ENCODE measurements at places on chromosomes 2 and 18. TPM values are rescaled to one million over a fixed set of nuclear protein-coding genes. Genes with fewer than 3 reads are reported as not detected.
A peak's percentile ranks its signal among the peaks of the same experiment; 100 is the strongest.

- H3K4me1 ChIP-seq, result peaks cover 5% of the 10 kb centered on the region
- no peak overlapping the region for H3K4me3 ChIP-seq
- DNase-seq, result no peak
- H3K27ac ChIP-seq, result no peak overlapping the region
- H3K36me3 ChIP-seq, result peaks cover 4% of the 10 kb centered on the region
These were observed 12.3 kb downstream of the ARL6IP6 start for GRCh38 chr2:152730591-152731333.

DNA sequence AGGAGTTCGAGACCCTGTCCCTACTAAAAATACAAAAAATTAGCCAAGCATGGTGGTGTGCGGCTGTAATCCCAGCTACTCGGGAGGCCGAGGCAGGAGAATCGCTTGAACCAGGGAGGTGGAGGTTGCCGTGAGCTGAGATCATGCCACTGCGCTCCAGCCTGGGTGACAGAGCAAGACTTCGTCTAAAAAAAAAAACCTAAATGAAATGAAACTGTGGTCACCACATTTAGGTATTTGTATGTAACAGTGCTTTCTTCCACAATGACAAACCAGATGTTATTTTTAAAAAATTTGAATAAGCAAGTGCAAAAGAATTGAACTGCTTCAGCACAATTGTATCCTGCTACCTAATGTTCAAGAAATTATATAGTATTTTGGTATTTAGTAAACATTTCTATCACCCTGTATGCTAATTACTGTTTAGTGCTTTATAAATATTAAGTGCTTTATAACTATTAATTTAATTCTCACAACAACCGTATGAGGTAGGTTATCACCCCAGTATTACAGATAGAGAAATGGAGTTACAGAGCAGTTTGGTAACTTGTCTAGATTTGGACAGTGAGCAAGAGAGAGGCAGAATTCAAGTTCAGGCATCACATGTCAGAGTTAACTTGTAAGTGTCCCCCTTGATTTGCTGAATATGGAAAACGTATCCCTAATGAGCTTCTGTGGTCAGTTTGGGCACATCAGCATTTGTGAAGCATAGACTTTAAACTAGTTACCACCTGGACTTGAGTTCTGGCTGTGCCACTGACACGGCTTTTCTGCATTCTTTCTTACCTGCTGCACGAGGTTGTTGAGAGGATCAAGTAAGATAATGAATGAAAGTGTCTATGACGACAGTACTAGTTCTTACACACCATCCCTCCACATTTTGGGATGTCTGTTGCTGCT, 14.4 kb downstream of the PHLPP1 start:
- H3K27ac ChIP-seq, result peak overlapping the region; percentile 35
- no peak for DNase-seq
- H3K4me1 ChIP-seq, result peaks cover 7% of the 10 kb centered on the region

GRCh38 chr2:112273349-112273748, 2.0 kb upstream of the ZC3H6 start:
- H3K27me3 ChIP-seq, result no peaks in the 10 kb centered on the region
- peaks cover 3% of the 10 kb centered on the region for H3K4me1 ChIP-seq
- peak overlapping the region; percentile 64 for H3K27ac ChIP-seq
- peak overlapping the region; percentile 55 for H3K4me3 ChIP-seq

DNA sequence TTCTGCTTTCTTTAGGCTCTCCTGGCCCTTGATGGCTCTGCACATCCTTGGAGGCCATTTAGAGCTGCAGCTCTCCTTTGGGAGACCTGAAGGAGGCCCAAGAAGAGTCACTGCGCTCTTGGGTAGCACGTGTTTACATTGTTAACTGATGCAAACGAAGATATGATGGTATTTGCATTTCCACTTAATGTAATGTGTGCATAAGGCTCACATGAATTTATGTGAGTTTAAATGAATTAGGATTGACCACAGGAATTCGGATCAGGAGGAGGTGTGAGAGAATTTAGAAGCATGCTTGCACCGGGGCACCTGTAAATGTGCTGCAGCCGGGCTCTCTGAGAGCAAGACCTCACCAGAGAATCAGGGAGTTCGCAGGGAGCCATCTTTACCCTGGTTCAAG, 7.5 kb downstream of the SH3RF3 start:
- H3K27me3 ChIP-seq, result peaks cover 56% of the 10 kb centered on the region
- H3K27ac ChIP-seq, result no peak overlapping the region
- H3K36me3 ChIP-seq, result no peaks in the 10 kb centered on the region
- H3K4me1 ChIP-seq, result peaks cover 14% of the 10 kb centered on the region
- DNase-seq, result no peak

DNA sequence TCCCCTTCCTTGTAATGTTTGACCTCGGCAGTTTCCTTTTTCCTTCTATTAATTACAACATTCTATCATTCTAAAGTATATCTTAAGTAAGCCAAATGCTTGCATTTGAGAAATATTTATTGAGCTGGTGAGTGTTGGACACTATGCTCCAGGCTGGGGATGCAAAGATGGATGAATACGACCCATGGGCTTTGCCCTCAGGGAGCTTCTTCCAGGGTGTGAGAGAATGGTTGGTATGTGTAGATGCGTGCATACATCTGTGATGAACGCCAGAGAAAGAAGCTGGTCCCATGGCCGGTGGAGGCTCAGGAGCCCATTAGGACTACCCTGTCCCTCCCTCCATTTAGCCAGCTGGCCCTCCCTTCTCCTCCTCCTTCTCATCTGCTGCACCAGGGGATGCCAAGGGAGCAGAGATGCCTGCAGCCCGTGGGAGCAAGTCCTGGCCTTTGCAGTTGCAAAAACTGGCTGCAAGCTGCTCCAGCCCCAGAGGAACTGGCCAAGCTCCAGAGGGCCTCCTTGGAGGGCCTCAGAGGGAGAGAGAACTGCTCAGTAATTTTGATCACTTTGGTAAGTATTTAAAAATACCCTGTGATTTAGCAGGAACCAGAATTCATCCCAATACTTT, 65.7 kb upstream of the FOSL2 start:
- H3K36me3 ChIP-seq, result peaks cover 9% of the 10 kb centered on the region
- peaks cover 3% of the 10 kb centered on the region for H3K27me3 ChIP-seq
- H3K4me1 ChIP-seq, result peaks cover 19% of the 10 kb centered on the region
- no peak for DNase-seq
- H3K4me3 ChIP-seq, result no peak overlapping the region
- no peak overlapping the region for H3K27ac ChIP-seq

GRCh38 chr18:52903857-52904256, 563.9 kb downstream of the DCC start:
- H3K27me3 ChIP-seq, result no peaks in the 10 kb centered on the region
- H3K36me3 ChIP-seq, result no peaks in the 10 kb centered on the region
- no peaks in the 10 kb centered on the region for H3K4me1 ChIP-seq
- peak; percentile 50 for DNase-seq
- no peak overlapping the region for H3K27ac ChIP-seq
- no peak overlapping the region for H3K4me3 ChIP-seq

DNA sequence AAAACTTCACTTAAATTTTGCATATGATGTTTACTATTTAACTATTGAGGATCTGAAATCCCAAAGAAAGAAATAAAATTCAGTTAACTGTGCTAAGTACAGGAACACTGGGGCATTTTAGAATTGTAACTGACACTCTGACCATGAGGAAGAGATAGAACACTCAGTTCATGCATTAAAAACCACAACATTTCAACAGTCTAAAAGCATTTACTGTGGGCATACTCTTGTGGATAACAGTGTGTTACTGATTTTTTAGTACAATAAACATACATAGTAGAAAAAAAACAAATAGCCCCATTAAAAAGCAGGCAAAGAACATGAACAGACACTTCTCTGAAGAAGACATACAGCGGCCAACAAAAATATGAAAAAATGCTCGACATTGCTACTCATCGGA, 1122.7 kb upstream of the PIK3C3 start:
- H3K4me1 ChIP-seq, result no peaks in the 10 kb centered on the region
- no peak for DNase-seq
- H3K36me3 ChIP-seq, result no peaks in the 10 kb centered on the region

- peaks cover 28% of the 10 kb centered on the region for H3K36me3 ChIP-seq
- DNase-seq, result no peak
- H3K4me3 ChIP-seq, result no peak overlapping the region
- H3K27me3 ChIP-seq, result no peaks in the 10 kb centered on the region
- peak overlapping the region; percentile 13 for H3K27ac ChIP-seq
These were observed 56.2 kb downstream of the ZCCHC2 start for GRCh38 chr18:62578980-62579511.

DNA sequence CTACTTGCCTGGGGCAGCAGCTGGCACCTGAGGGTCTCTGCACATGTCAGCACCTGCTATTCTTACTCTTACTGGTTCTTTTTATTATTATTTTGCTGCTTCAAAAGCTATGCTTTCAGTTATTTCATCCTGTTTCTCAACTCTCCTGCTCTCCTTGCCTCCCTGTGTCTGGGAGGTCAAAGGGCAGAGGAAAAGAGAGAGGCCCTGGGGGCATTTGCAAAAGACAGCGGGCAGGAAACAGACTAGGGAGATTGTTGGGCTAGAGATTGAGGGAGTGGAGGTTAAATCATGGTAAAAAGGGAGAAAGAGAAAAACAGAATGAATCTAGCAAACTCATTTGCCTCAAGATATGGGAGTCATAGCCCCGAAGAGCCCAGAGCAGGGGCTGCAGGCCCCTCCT, 21.1 kb upstream of the RPL31 start:
- peaks cover 10% of the 10 kb centered on the region for H3K27me3 ChIP-seq
- H3K4me3 ChIP-seq, result no peak overlapping the region
- H3K4me1 ChIP-seq, result peaks cover 4% of the 10 kb centered on the region

- peaks cover 3% of the 10 kb centered on the region for H3K27me3 ChIP-seq
- H3K36me3 ChIP-seq, result no peaks in the 10 kb centered on the region
- DNase-seq, result no peak
- H3K4me1 ChIP-seq, result no peaks in the 10 kb centered on the region
These were observed 228.6 kb upstream of the PXDN start for GRCh38 chr2:1972948-1973347.

The ADAM23 gene
- total RNA-seq, result 19.9 TPM

The STEAP3 gene
- total RNA-seq, result 6.8 TPM

The CXCR1 gene
- total RNA-seq, result not detected

The IL1R1 gene
- 1.3 TPM for total RNA-seq
